ENCODE measurements at places on chromosomes 7 and 10.

DNA sequence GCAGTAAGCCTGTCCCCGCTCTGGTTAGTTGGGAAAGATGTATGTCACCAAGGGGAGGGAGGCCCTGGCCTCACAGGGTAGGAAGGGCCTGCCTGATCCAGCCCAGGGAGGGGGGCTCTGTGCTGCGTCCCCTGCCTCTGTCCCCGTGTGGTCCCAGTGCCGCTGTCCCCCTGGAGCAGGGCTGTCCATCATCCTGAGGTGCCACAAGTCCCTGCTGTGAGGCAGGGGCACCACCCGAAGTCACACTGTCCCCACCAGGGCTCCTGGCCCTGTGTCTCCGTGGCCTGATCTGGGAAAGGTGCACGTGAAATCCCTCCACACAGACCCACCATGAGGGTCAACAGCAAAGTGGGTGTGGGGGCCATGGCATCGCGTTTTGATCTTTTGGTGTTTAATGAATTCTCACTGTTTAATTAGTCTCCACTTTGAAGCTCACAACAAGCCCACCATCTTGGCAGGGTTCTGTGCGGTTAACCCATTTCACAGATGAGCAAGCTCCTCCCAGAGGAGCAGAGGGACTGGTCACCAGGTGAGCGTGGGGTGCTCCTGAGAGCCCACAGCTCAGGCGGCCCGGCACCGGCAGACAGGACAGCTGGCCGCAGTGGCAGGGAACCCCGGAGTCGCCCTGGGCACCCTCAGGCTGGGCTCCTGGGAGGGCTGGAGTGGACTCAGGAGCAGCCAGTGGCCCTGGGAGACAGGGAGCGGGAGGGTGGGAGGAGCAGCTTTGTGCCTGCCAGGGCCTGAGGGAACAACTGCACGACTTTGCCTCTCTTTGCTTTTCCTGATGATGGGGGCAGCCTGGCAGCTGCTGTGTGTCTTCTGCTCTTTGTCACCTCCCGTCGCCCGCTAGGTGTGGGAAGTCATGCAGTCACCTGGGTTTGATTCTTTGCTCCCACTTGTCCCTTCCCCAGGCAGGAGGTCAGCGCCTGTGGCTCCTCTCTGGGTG is 12.0 kb upstream of the CRYGN start:
- DNase-seq = peak; percentile 5

GRCh38 chr7:141144921-141145629 is 71.2 kb downstream of the TMEM178B start:
- DNase-seq = no peak

- no peak for DNase-seq
Measured at GRCh38 chr10:43437141-43437870, 395 bp downstream of the ZNF487 start.

GRCh38 chr10:105148456-105148855 is 507.4 kb downstream of the SORCS3 start:
- no peak for DNase-seq

DNA sequence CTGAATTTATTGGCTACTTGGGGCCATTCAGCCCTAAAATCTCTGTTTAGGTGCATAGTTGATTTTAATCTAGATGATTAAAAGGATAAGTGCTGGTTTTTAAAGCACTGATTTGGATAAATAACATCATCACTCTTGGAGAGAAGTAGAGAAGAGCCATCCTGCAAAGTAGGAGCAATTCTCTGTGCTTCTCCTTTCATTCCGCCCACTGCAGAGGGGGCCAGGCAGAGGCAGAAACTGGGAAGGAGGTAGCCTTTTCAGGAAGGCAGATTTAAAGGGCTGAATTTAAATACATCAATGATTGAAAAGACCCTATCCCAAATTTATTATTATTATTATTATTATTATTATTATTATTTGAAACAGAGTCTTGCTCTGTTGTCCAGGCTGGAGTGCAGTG is 14.1 kb downstream of the MAP3K8 start:
- no peak for DNase-seq

- no peak for DNase-seq
Measured at GRCh38 chr10:111944331-111944730, 239.2 kb downstream of the GPAM start.

- no peak for DNase-seq
Measured at GRCh38 chr10:93568105-93568390, 1.6 kb downstream of the FFAR4 start.

DNA sequence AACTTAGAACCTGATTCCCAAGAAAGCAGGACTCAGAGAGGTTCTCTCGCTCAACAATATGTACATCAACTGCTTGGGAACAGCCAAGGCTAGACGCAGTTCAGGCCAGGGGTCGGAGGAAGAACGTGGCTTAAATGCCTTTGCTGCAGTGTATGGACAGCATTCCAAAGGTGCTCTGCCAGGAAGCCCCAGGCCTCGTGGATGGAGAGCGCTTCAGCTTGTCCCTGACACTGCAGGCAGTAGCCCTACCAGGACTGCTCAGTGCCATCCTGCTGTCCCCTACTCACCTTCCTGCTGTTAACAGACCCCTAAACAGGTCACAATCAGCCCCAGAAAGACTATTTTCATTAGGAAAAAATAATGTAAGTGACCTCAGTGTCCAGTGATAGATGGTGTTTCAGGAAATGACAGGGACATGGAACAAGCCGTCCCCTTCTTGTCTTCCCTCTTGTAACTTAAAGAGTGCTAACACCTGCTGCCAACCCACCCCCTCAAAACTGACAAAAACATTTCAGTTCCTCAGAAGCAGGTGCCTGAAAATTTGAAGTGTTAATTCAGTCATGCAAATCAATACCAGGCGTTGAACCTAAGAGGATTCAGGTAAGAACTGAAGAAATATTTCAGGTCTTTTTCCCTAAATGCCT is 16.5 kb downstream of the CREB3L2 start:
- peak; percentile 48 for DNase-seq

DNA sequence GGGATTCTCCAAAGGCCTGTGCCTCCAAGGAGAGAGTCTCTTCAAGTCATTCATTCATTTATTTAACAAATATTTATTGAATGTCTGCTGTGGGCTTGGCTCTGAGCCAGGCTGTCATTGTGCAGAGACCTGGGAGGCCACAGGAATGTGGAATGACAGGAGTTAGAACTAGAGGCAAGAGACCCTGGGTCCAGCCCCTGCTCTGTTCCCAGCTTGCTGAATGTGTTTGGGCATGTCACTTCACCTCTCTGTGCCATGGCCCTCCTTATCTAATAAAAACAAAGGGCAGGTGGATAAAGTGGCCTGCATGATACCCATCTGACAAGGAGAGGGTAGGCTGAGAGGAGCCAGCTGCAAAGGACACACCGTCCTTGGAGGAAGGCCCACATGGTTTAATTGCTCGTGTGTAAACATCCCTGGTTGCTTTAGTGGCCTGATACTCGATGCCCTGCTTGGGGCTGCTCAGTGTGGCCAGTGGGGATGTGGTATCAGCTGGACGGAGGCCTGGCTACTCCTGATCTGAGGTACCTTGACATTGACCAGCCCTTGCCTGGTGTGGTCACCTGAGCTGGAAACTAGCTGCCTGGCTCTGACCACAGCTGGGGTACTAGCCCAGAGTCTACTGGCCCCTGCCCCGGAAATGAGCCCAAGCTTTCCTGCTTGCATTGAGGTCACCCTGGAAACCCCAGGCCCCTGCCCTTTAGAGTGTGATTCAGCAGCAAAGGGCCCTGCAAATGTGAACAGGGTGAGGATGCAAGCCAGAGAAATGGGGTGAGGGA is 116.2 kb downstream of the CDH23 start:
- no peak for DNase-seq

DNA sequence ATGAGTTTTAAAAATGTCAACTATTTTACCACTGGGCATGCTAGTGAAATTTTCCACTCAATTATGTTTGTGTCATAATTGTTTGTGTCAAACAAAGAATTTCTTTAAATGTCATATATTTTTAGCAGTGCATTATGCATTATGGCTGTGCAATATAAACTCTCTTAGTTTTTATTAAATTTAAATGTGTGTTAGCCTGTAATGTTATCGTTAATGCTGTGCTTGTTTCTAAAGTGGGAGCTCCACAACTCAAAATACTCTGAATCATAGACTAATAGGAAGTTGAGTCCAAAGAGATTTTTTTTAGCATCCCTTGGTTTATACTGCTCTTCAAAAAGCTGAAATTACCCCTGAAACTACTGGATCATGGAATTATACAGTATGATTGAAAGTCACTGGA is 26.8 kb downstream of the GNAI1 start:
- no peak for DNase-seq

GRCh38 chr7:32045228-32045627 is 25.0 kb downstream of the PDE1C start:
- no peak for DNase-seq

GRCh38 chr7:96085953-96086352 is 235.9 kb downstream of the SLC25A13 start:
- DNase-seq = no peak

- DNase-seq = no peak
Measured at GRCh38 chr10:12484002-12484918, 134.9 kb downstream of the CAMK1D start.

DNA sequence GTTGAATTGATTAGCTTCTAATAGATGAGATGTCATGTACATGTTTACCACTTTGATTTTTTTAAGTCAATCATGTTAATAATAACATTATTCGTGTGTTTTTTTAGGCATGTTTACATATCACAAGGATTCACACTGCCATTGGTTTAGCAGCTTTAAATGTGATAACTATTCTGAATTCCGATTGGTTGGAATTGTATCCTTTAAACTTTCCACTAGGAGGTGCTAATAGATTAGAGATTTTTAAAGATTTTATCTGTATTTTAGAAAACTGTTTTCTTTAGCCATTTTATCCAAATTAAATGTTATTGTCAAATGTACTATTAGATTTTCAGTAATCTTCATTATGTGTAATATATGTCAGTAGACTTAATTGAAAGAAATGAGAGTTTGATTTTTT is 83.2 kb downstream of the HECTD2 start:
- DNase-seq = no peak

DNA sequence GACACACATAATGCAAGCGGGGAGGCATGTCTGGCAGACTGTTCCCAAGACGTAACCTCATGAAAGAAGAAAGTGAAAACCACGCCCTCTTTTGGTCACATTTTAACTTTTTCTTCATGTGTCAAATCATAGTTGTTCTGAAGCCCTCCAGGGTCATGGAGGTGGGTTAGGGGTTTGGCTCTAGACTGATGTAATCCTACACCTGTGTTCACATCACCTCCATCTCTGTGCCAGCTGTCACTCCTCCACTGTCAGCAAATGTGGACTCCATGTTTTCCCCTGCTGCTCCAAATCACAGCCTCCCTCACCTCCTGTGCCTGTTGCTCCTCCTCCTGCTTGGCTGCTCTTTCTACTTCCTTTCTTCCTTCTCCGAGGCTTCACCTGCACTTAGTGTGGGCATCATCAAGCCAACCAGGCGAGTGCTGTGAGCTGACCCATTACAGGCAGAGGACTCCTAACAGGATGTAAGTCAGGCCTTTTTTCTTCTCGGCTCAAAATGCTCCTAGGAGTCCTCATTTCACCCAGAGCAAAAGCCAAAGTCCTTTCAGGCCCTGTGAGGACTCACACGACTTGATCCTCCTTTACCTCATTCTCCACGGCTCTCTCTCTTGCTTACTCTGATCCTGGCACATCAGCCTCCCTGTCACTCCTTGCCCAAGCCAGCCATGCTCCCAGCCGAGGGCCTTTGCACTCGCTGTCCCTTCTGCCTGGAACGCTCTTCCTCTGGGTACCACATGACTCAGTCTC is 66.4 kb upstream of the IFRD1 start:
- DNase-seq = no peak

DNA sequence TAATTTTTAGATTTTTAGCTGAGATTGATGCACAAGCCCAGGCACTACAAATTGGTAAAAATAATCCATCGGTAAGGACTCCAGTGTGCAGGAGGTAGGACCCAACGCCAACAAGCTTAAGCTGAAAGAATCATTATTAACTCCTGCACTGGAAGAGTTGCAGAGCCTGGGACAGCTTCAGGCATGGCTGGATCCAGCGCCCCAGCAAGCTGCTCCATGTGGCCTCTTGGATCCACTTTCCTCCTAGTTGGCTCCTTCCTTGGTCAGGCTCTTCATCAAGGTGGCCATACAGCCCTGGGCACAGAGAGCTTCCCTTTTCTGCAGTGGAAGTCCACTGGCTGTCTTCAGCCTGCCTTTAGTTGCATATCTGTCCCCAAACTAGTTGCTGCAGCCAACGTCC is 497.4 kb upstream of the FOXK1 start:
- DNase-seq = no peak

- DNase-seq = peak; percentile 10
Measured at GRCh38 chr7:12635830-12636229, 51.6 kb upstream of the ARL4A start.

DNA sequence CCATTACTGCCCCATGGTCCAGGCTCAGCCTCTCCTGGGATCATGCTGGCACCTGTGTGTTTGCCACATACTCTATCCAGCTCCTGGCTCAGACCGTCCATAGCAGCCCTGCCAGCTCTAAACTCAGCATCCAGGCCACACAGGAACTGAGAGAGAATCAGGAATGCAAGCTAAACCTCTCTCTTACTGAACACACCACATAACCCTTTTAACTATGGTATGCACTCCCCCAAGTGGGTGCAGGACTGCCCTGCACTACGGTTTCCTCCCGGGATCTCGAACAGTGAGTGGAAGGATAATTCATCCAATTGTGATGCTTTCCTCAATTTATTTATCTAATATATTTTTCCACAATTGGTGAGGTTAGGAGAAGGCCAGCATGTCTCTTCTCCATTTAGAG is 17.1 kb upstream of the ZNF800 start:
- no peak for DNase-seq

DNA sequence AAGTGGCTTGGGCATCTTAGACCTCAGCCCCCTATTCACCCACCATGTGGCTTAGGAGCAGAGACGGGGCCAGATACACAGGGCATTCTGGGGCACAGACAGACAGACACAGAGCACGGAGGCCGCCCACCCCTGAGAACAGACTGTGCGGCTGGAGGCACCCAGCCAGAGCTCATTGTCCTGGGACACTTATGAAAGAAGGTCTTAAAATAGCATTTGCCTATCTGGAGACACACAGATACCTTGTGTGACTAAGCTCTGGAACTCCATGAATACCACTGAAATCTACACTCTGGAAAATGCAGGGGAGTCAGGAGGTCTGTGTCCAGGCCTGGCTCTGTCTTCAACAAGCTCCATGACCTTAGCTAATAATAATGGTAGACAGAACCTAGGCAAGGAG is 41.4 kb upstream of the ADO start:
- DNase-seq = no peak
